ENCODE measurements at places on chromosomes 4 and X. TPM values are rescaled to one million over a fixed set of nuclear protein-coding genes. Genes with fewer than 3 reads are reported as not detected.

DNA sequence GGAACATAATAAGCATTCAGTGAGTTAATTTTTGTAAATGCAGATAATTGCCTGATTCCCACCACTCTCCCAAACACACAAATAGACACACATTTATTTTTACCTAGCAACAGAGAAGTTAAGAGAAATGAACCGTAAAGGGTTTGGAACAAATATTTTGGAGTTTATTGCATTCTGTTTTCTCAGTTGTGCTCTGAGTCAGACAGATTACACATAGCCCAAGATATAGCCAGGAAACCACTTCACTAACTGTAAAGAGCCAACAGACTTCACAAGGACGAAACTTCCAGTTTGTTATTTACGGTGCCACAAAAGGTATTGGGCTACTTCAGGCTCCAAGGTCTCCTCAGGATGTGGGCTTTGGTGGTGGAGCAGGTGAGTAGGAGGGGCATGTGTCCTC lies 217.0 kb downstream of the BMPR1B start:
- DNase-seq: no peak

GRCh38 chr4:26807330-26807729 lies 53.3 kb upstream of the STIM2 start:
- DNase-seq: no peak

- peak; percentile 88 for DNase-seq
These were observed at the start of gene PRDM5 for GRCh38 chr4:120922381-120923206. Gene PRDM5, minus strand, starts transcription at chr4:120922726. Its CDS starts 118 bp downstream, at chr4:120922608.

- no peak for DNase-seq
These were observed 21.0 kb downstream of the MSX1 start for GRCh38 chr4:4880492-4880891.

DNA sequence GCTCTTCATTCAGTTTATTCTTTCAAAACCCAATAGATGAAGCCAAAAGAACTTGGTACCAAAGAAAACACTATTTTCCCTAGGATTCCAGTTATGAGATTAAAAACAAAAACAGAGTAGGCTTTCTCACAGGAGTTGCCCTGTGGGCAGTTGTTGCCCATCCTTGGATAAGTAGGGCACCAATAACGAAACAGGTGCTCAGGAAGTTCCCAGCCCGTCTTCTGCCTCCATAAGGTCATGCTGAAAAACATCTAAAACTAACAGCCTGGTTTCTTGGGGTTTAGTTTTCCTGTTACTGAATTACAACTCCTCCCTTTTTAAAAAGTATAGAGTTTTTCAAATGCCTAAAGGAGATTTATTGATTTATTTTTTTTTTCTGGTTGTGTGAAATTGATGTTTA lies 14.7 kb downstream of the TSPAN5 start:
- no peak for DNase-seq

GRCh38 chr4:89363786-89364185 lies 56.2 kb upstream of the GPRIN3 start:
- DNase-seq: no peak

GRCh38 chr4:71634364-71634763 lies 149.5 kb downstream of the GC start:
- DNase-seq: no peak

DNA sequence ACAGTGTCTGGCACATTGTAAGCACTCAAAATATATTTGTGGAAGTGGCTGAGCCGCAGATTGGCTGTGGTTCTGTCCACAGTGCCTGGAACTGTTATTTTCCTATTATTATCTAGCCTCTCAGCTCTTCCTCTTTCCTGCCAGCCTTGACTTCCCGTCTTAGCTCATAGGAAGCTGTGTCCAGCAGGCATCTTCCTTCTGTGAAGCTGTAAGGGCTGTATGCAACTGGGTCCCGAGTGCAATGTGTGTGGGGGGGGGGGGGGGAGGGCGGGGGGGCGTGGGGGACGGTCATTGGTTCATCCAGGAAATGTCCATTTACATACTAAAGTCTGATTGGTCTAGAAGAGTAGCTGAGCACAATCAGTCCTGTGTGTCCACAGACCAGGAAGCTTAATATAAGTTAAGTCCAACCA lies 210.7 kb downstream of the PDGFRA start:
- DNase-seq: peak; percentile 3

DNA sequence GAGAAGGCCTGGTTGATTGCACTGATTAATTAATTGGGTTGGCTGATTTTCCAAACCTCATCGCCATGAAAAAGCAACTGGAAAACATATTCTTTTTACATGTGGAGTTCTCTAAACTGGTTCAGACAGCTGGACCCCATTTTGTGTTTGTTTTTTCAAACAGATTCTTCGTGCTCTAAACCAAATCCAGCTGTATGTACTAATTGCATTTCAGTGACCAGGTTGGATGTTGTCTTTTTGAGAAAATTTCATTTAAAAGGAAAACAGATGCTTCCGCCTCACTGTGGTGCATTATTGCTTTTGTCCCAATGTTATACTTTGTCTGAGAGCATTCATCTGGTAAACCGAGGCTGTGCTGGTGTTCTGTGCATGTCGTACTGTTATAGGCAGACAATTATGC lies 67.8 kb upstream of the LNX1 start:
- DNase-seq: no peak

GRCh38 chr4:7487502-7487901 lies 52.8 kb upstream of the PSAPL1 start:
- no peak for DNase-seq

DNA sequence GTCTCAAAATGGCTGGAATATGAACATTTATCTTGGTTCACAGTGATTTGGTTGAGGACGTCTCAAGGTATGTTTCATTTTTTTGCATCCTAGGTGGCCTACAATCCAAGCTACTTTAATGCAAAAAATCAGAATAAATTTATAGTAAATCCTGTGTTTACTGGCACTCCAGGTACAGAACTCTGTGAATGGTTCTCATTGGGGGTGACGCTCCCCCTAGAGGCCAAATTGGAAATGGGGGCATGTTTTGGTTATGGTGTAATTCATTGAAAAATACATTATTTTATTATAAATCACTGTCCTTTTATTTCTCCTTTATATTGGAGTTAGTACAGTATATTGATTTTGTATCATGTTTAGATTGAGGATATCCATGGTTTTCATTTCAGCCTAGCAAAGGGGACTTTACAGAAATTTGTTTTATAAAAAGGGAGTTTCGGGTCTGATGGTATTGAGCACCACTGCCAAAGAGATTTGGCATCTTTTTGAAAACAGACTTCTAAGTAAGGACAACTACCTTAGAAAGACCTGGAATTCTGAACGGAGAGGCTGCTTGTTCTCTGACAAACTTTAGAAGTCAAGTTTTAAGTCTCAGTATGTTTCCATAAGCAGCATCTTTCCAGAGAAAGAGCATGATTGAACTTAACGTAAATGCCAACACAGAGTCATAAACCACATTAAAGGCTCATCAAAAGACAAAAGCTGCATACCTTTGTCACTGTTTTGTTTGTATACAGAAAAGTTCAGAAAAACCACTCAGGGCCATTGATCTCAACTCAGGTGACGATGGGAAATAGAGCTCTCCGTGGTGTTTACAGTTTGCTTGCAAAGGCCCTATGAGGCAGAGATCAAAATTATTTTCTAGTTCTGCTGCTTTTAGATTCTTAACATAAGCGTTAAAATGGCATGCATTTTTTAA lies 19.4 kb downstream of the MTM1 start:
- DNase-seq: no peak

DNA sequence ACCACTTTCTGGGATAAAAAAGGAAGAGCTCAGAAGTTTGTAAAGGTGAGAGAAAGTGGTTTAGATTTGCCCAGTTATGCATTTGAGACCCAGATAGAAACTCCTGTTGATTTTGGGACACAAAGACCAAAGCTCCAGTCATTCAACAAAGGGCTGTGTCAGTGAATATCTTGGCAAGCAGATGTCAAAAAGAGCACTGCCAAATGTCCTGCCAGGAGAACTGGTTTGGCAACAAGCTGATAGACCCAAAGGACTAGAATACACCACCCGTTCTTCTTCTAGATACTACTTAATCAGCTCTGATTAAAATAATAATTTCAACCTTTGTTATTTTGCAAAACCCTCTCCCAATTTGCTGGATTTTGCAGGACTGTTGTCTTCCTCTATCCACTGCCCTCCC lies 121.4 kb downstream of the NHS start:
- DNase-seq: no peak

DNA sequence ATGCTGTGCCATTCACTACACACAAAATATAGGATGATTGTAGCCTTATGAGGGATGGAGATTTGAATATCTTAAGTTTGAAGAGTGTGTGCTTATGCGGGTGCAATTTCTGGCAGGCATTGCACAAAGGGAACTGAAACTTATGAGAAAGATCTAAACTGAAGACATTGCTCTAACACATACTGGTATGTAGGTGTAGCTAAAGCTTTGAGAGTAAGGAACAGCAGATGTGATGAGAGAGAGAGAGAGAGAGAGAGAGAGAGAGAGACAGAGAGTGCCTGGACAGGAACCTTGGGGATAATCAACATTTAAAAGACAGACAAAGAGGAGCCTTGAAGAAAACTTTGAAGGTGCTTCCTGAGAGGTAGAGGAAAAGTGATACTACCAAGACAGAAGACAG lies 379.7 kb downstream of the SPRY1 start:
- DNase-seq: no peak

DNA sequence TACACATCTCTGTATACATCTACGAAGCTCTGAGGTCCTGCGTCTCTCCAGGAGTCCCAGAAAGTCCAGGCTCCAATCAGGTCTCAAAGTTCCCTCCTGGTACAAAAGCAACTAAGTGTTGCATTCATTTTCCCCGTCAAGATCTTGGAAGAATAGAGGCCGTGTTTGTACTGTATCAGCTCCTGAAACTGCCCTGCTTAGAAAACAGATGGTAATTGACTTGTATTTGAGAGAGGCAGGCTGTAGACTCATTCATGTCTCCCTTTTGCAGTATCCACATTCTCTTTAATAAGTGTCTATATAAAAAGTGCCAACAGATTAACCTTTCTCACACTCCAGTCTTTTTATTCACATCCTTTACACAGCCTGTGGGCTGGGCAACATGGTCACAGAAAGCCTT lies 91.7 kb downstream of the HPGD start:
- no peak for DNase-seq

- peak; percentile 3 for DNase-seq
These were observed 589.2 kb upstream of the NR3C2 start for GRCh38 chr4:149031399-149031798.

- no peak for DNase-seq
These were observed 48.8 kb downstream of the PTCHD1 start for GRCh38 chrX:23383411-23383810.

DNA sequence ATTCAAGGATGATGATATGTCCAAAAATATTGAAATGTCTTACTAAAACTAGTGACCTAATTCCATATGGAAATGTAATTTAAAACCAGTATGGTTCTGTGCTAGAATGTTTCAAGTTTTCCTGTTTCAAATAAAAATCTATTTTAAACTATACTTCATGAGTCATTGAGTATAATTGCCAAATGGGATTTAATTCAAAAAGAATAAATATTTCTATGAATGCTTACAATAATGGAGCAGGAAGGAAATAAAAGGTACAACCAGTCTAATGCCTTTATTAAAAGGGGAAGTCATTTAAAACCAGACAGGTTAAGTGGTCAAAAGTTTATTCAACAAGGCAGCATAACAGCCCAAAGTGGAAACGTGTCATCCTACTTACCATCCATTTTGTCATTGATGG lies 2347.1 kb downstream of the PCDH7 start:
- DNase-seq: no peak

- no peak for DNase-seq
These were observed 10.3 kb downstream of the AFAP1 start for GRCh38 chr4:7929118-7929951.

DNA sequence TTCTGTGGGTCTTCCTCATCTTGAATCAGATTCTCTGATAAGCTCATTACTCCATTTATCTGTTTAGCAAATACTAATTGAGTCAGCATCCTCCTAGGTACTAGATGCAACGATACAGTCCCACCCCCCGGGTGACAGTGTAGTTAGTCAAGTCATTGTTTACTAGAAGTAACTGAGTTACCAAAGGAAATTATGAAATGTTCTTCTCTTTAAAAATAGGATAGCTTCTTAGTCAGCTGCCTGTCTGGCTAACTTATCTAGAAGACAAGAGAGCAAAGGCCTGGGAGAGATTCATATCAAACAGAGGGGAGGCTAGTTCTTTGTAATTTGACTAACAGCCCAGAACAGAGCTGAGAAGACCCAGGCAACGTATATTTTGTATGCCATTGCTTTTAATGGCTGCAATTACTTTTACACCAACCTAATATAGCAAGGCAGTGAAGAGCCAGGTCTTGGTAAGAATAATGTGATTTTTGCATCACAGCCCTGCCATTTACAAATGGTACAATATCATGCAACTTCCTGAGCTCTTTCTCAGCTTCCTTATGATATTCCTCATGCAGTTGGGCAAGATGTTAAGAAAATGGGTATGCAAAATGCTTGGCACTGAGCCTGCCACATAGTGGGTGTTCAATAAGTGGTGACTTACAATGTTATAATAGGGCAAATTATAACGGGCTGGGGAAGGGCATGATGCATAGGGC lies 149.9 kb downstream of the CHIC2 start:
- DNase-seq: no peak

- DNase-seq: no peak
These were observed 6.3 kb downstream of the MEPE start for GRCh38 chr4:87838890-87839591.

DNA sequence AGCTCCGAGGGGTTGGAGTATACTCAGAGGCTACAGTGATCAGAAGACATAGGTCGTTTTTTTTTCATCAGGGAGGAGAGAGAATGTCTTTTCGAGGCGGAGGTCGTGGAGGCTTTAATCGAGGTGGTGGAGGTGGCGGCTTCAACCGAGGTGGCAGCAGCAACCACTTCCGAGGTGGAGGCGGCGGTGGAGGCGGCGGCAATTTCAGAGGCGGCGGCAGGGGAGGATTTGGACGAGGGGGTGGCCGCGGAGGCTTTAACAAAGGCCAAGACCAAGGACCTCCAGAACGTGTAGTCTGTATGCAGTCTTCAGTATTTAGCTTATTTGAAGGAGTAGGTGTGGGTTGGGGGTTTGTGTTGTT lies 500 bp downstream of the GAR1 start:
- DNase-seq: peak; percentile 39

- DNase-seq: no peak
These were observed 294.8 kb downstream of the ASMT start for GRCh38 chrX:1909419-1910206.

GRCh38 chr4:64121803-64122202 lies 287.4 kb downstream of the TECRL start:
- no peak for DNase-seq

GAGE12G gene
- polyA plus RNA-seq: not detected

FHIP1A gene
- 5.0 TPM for polyA plus RNA-seq

HAND2 gene
- 37.1 TPM for polyA plus RNA-seq

USP51 gene
- polyA plus RNA-seq: 7.4 TPM

GLRA2 gene
- polyA plus RNA-seq: 1.0 TPM

KCNIP4 gene
- polyA plus RNA-seq: 7.5 TPM

FHDC1 gene
- polyA plus RNA-seq: 10.7 TPM

TACR3 gene
- 0.54 TPM for polyA plus RNA-seq

TEC gene
- polyA plus RNA-seq: 4.6 TPM

BST1 gene
- 52.7 TPM for polyA plus RNA-seq

PPP1R2C gene
- not detected for polyA plus RNA-seq

ARAP2 gene
- polyA plus RNA-seq: 13.6 TPM

TMSB15C gene
- 5.6 TPM for polyA plus RNA-seq

PABPC1L2A gene
- 0.06 TPM for polyA plus RNA-seq
